ENCODE measurements at places on chromosomes 12 and 14. TPM values are rescaled to one million over a fixed set of nuclear protein-coding genes. Genes with fewer than 3 reads are reported as not detected.

GRCh38 chr12:29234965-29235626, 86.0 kb downstream of the FAR2 start:
- no peak for DNase-seq

PTPN6 gene
- polyA plus RNA-seq, result 19.0 TPM

DNA sequence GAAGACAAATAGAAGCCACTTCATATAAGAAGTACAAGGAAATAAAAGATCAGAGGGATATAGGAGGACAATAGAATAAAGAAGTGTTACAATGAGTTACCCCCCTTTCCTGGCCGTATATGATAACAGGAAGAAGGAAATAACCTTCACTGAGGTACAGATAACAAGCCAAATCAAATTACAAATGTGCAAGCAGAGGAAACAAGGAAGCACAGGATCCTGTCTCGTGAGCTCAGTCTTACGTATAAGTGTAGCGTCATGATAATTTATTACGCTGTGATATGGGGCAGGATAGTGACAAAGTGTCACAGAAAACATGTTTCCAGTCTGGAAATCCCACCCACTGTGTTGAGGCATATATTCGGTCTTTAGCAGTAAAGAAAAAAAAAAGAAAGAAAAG, 26.5 kb downstream of the CRACR2A start:
- DNase-seq, result no peak

NR1H4 gene
- polyA plus RNA-seq, result 17.7 TPM

LRP1 gene
- 69.2 TPM for polyA plus RNA-seq

RALGAPA1 gene
- polyA plus RNA-seq, result 47.5 TPM

DNA sequence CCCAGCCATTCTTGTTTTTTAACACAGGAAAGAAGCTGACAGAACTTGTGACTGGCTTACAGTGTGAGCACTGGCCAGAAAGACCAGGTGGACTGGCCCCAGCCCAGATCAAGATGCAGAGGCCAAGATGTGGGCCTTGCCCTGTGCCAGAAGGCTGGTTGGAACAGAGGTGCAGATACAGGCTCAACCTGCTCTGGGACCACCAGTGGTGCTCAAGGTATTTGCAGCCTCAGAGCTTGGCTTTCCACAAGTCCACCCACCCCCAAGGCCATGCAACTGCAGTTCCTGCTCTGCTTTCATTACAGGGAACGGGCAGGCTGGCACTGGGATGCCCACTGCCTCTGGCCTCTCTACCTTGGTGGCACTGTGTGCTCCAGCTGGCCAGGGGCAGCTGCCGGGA, 23.3 kb downstream of the ZFC3H1 start:
- DNase-seq, result no peak

DNAI7 gene
- polyA plus RNA-seq, result 5.8 TPM

DNA sequence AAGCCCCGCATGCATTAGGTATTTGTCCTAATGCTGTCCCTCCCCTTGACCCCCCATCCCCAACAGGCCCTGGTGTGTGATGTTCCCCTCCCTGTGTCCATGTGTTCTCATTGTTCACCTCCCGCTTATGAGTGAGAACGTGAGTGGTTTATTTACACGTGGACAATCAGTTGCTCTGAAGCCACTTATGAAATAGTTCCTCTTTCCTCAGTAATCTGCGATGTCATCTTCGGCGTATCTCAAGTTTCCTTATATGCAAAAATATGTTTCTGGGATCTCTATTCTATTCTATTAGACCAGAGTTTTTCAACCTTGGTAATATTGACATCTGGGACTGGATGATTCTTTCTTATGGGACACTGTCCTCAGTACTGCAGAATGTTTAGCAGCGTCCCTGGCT, 56.0 kb upstream of the DCD start:
- DNase-seq, result no peak

GRCh38 chr12:115866909-115867525, 410.5 kb downstream of the MED13L start:
- DNase-seq, result no peak

FAIM2 gene
- 5.9 TPM for polyA plus RNA-seq

FGF6 gene
- polyA plus RNA-seq, result not detected
